Femur (tissue), 1 donor: ENCODE measurements at places on chromosomes 16 and 17.

DNA sequence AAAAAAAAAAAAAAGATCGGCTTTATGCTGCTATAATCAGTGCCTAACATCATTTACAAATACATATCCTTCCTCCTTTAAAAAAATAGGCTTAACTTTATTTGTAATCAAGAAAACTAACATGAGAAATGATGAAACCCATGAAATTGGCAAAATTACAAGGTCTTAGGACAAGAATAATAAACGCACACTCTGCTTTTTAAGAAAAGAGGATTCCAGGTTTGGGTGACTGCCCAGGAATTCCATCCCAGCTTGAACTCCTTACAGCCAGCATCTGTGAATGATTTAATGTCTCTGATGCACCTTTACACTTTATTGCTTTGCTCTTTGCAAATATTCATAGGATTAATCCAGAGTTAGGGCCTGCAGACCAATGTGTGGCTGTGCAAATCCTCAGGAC, 196.0 kb downstream of the CBLN1 start:
- peak; percentile 20 for DNase-seq

DNA sequence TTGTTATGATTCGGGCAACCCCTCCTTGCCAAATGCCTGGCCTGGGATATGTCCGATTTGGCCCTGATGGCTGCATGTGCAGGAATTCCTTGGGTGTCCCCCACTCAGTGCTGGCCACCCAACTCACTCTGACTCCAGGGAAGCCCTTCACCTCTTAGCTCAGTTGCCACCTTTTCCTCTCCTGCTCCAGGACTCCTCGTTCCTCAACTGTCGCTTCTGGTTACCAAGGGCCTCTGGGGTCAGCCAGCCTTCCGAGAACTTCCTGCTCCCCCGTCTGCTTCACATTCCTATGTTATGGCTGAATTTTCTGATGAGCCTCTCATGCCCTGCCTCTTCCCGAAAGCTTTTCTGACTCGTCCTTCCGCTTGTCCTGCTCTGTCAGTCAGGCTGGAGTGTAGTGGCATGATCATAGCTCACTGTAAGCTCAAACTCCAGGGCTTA, 63.5 kb downstream of the SPACA3 start:
- DNase-seq, result no peak

DNA sequence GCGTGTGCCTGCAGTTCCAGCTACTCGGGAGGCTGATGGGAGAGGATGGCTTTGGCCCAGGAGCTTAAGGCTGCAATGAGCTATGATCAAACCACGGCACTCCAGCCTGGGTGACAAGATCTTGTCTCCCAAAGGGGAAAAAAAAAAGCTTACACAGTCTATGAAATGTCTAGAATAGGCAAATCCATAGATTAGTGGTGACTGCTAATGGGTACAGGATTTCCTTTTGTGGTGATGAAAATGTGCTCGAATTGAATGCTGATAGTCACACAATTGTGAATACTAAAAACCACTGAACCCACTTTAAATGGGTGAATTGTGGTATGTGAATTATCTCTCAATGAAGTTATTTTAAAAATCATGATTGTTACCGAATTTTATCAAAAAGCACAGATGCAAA, 14.9 kb downstream of the USP7 start:
- no peak for DNase-seq

GRCh38 chr16:14238756-14239155, 167.6 kb downstream of the MRTFB start:
- DNase-seq, result no peak

GRCh38 chr16:53626161-53626560, 77.5 kb downstream of the RPGRIP1L start:
- DNase-seq, result no peak

DNA sequence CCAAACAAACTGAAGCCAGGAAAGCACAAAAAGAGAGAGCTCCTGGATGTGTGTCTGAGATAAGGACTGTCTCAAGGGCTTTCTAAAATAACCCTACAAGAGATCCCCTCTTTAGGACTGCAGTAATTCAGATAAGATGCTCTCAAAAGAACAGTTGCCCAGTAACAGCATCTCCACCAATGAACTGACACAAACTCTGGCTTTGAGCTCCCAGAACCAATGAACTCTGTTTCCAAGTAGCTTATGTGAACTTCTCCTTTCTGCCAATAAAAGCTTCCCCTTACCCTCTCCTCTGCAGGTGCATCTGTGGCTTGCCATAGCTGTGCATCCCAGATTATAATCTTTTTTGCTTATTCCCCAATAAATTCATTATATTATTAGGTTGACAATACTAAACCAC, 421.5 kb downstream of the SLC39A11 start:
- DNase-seq, result no peak

DNA sequence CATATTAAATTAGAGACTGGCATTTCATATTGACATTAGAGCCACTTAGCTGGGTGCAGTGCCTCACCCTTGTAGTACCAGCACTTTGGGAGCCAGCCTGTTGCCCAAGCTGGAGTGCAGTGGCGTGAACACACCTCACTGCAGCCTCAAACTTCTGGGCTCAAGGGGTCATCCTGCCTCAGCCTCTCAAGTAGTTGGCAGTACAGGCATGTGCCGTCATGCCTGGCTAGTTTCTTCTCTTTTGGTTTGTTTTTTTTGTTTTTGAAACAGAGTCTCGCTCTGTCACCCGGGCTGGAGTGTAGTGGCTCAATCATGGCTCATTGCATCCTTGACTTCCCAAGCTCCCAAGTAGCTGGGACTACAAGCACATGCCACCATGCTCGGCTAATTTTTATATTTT, 8.7 kb downstream of the PPM1E start:
- no peak for DNase-seq

- DNase-seq, result no peak
Measured at GRCh38 chr17:19573075-19573474, 39.4 kb downstream of the SLC47A1 start.

DNA sequence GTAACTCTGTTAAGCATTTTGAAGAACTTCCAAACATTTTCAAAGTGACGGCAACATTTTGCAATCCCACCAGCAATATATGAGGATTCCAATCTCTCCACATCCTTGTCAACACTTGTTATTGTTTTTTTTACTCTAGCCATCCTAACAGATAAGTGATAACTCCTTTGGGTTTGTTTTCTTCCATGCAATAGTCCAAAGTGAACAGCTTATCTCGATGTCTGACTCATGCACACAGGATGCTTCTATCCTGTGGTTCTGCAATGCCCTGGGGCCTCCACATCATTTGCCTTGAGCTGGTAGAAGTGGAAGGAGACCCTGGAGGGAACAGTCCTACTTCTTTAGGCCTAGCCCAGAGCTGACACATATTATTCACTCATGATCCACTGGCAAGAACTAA, 13.0 kb downstream of the TLE7 start:
- DNase-seq, result no peak

- no peak for DNase-seq
Measured at GRCh38 chr16:71721066-71721740, 3.3 kb downstream of the PHLPP2 start.

GRCh38 chr17:21282231-21282630, 2.3 kb upstream of the MAP2K3 start:
- no peak for DNase-seq

- no peak for DNase-seq
Measured at GRCh38 chr17:63533433-63534077, 10.4 kb downstream of the KCNH6 start.

DNA sequence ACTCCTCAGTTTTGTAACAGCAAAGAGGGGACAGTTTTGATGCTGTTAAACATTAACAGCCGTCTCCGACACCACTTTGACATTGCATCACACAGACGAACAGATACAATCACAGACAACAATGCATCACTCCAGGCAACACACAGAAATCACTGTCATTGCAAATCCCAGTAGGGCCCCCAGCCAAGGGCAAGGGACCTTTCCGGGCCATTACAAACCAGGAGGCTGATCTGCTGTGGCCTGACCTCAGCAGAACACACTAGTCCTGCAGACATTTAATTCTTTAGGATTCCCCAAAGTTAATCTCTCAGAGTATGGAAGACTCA, 136.2 kb upstream of the RCVRN start:
- no peak for DNase-seq

DNA sequence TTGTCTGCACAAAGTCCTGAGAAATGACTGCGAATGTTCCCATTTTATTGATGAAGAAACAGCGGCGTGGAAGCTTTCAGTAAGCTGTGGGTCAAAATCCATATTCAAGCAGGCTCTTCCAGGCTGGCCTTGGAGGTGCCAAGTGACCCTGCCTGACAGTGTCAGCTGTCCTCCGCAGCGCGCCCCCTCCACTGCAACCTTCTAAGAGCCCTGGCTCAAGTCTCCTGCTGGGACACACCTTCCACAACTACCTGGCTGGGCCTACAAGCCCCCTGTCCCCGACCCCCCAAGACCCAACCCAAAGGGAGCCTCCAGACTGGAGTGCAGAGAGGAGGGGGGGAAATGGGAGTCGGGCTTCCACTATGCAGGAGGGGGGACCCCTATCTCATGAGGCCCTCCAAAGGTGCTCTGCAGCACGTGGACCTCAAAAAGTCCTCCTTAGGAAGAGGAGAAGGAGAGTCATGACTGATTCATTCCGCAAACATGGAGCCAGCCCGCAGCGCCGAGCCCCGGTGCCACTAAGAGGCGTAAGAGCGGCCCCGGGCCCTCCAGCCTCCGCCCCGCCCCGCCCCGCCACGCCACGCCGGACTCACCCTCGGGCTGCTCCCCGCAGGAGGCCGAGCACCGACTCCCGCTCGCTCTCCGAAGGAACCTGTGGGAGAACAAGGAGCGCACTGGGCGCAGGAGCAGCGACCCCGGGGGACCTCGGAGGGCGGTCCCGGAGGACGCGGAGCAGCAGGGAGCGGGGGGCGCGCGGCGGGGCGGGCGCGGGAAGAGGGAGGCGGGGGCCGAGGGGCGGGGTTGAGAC, 574 bp downstream of the MPP3 start:
- DNase-seq, result peak; percentile 58

GRCh38 chr16:82088483-82088882, 53.4 kb downstream of the HSD17B2 start:
- DNase-seq, result no peak

GRCh38 chr17:40317345-40317873, 8.4 kb downstream of the RARA start:
- DNase-seq, result peak; percentile 79

- peak; percentile 51 for DNase-seq
Measured at GRCh38 chr17:45820052-45820780, 24.5 kb upstream of the SPPL2C start.

- DNase-seq, result no peak
Measured at GRCh38 chr16:28000314-28001169, 63.0 kb downstream of the GSG1L start.

GRCh38 chr17:80279895-80280294, 19.2 kb downstream of the RNF213 start:
- peak; percentile 65 for DNase-seq

DNA sequence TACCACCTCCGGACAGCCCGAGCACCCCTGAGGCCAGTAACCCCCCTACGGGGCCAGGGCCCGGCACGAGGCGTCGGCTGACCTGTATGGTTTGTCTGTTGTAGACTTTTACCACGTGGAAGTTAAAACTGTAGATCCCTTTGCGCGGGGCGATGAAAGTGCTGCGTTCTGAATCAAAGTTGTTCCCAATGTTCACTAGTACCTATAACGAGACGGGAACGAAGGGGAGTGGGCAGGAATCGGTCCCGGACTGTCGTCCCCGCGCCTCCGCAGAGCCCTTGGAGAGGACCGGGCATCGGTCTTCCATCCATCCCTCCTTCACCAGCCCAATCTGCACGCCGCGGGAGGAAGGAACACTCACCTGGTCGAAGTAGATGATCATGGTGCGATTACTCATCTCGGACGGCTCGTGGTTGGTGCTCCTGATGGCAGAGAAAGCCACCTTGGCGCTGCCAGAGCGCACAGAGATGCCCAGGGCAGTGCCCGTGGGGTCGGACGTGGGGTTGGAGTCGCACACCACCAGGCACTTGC, 732 bp downstream of the CBLN1 start:
- DNase-seq, result no peak

GRCh38 chr16:63066552-63066951, 1030.3 kb upstream of the CDH8 start:
- no peak for DNase-seq

GRCh38 chr16:11401161-11402050, 56.1 kb downstream of the RMI2 start:
- no peak for DNase-seq

- DNase-seq, result peak; percentile 29
Measured at GRCh38 chr17:17042851-17043460, 699 bp downstream of the MPRIP start.

DNA sequence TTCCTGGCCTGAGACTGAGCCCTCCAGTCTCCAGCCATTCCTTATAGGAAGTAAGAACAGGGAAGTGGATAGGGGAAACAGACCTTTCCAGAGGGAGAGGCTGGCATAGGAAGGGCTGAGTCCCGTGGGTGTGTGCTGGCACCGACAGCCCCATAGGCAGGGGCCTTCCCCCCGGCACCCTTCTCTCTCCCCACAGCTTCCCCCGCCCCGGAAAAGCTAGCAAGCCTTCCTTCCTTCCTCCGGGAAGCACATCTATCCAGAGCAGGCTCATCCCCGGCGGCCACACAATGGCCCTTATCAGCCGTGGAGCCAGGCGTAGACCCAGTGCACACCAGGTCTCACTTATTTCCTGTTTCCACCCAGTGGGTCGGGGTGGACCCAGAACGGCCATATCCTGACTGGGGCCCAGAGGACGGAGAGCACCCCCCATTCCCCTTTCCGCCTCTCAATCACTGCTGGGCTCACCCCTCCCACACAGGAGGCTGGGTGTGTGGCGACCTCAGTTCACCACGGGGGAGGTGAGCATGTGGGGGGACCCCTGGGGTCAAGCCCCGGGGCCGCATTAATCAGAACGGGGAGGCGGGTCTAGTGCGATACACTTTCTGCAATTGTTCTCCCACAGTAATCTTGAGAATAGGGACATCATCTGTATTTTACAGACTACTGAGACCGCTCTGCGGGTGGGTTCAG, 950 bp upstream of the MYO1C start:
- no peak for DNase-seq

- peak; percentile 95 for DNase-seq
Measured at GRCh38 chr17:72120642-72121163, at the start of gene SOX9. TSS of gene SOX9 (plus strand) at chr17:72121020. CDS start at chr17:72121392, 372 bp downstream.

DNA sequence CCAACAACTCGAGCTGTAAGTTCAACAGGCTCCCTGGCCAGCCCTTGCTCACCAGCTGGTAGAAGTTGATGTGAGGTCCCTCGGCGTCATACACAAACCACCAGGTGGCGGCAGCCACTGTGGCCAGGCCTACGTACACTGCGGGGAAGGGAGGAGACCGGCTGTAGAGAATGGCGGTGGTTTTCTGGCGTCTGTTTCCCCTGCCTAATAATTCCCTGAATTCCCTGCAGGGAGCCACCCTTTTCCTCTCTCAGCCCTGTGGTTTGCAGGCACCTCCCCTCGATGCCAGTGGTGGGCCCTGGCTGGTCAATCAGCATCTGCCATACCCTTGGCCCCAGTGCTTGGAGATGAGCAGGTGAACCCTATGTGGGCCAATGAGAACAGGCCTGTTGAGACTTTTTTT, 18.9 kb upstream of the P2RX1 start:
- peak; percentile 83 for DNase-seq

DNA sequence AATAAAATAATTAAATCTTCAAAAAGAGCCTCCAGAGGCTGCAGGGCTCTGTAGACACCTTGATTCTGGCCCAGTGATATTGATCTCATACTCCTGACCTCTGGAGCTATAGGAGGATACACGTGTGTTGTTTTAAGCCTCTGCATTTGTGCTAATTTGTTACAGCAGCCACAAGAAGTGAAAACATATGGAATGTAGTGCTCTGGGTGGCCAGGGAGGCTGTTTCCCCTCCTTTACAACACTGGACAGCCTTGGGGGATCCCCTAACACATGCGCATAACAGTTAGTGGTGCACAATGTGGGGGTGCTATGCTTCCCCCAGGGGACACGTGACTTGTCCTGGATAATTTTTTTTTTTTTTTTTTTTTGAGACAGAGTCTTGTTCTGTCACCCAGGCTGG, 4.7 kb upstream of the ZNF500 start:
- DNase-seq, result no peak
